IPS DF 6.9 (cell line): ENCODE measurements at places on chromosomes 3 and 15.

- H3K36me3 ChIP-seq, result no peaks in the 10 kb centered on the region
- H3K4me1 ChIP-seq, result no peaks in the 10 kb centered on the region
- H3K4me3 ChIP-seq, result no peak overlapping the region
- no peaks in the 10 kb centered on the region for H3K27me3 ChIP-seq
- DNase-seq, result no peak
Measured at GRCh38 chr15:101464999-101465669, 24.4 kb downstream of the PCSK6 start.

GRCh38 chr15:89760303-89761008 is 9.4 kb upstream of the MESP1 start:
- H3K27me3 ChIP-seq, result no peaks in the 10 kb centered on the region
- no peak for DNase-seq
- no peak overlapping the region for H3K27ac ChIP-seq

DNA sequence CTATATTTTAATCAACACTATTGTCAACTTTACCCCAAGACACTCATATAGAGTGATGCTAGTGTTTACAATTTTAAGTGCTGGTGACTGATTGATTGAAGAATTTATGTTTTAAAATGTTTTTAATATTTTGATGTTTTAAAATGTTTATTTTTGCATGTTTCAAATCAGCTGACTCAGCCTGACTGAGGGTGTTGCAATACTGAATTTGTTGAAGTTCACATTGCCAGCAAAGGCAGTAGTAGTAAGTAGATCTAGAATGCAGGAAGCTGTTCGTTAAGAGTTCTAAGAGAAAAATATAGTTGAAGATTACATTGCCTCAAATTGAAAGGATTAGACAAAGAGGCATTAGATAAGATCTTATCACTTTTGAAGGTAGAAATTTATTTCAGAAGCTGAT is 977.6 kb downstream of the IGSF11 start:
- no peaks in the 10 kb centered on the region for H3K4me1 ChIP-seq
- H3K36me3 ChIP-seq, result no peaks in the 10 kb centered on the region
- no peak for DNase-seq

DNA sequence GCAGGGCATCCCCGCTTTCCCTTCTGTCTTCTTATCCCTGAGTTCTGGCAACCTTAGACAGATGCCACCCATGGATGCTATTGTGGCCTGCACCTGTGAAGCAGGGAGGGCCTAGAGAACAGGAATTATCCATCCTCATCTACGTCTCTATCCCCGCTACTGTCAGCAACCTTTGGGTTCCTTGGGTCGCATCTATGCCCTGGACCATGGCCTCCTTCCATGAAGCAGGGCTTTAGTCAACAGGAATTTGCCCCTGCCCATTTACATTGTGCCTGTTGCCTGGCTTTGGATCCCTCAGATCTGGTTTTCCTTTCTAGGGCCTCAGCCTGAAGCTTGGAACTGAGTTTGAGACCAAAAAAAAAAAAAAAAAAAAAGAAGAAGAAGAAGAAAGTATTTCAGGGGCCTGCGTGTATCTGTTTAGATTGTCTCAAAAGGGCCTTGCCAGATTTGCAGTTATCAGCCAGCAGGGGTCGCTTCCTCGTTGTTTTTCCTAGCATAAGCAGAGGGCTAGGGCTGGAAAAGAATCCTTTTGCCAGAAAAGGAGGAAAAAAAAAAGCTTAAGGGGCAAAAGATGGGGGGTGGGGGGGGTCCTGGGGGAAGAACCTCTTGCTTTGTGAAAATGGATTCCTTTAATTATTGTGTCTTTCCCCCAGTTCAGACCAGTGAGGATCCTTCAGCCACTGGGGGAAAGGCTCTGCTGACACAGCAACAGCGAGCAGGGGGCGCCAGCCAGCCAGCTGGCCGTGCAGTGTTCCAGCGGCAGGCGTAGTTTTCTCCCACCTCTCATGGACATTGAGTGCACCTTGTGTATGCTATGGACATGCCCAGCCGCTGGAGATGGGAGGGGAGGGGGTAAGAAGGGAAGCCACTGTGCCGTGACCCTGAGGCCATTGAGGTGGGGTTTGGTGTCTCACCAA is 65.7 kb upstream of the ALDH1L1 start:
- H3K27ac ChIP-seq, result no peak overlapping the region
- no peak for DNase-seq
- no peaks in the 10 kb centered on the region for H3K4me1 ChIP-seq
- H3K4me3 ChIP-seq, result no peak overlapping the region
- H3K27me3 ChIP-seq, result no peaks in the 10 kb centered on the region

DNA sequence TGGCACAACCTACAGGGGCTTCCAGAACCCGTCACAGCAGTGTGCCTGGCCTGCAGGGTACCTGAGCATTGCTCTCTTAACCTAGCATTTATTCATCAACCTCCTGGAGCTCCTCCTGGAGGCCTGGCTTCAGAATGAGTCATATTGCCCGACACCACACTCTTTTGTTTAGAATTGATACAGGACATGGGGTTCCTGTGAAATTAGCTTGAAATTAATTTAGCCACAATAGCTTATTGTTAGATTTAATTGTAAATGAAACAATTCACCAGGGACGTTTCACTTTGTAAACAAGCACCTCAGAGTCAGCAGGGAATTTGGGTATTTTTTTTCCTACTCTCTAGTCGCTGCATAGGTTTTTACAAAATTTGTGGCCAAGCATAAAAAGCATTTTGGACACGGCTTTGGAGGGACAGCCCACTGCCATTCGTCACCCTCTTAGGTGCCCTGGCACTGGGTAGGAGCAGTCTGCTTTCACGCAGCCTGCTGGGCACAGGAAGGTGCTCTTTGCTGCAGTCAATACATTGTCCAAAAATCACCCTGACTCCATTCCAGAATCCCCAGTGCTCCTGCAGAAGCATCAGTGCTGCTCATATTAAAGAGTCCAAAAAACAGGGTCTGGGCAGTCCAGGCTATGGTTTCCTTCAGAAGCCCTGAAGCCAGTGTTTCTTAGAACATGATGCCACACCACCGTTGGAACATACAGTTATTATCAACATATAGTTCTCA is 60.8 kb upstream of the MEF2A start:
- no peaks in the 10 kb centered on the region for H3K36me3 ChIP-seq
- H3K27ac ChIP-seq, result no peak overlapping the region
- no peak overlapping the region for H3K4me3 ChIP-seq
- no peak for DNase-seq

DNA sequence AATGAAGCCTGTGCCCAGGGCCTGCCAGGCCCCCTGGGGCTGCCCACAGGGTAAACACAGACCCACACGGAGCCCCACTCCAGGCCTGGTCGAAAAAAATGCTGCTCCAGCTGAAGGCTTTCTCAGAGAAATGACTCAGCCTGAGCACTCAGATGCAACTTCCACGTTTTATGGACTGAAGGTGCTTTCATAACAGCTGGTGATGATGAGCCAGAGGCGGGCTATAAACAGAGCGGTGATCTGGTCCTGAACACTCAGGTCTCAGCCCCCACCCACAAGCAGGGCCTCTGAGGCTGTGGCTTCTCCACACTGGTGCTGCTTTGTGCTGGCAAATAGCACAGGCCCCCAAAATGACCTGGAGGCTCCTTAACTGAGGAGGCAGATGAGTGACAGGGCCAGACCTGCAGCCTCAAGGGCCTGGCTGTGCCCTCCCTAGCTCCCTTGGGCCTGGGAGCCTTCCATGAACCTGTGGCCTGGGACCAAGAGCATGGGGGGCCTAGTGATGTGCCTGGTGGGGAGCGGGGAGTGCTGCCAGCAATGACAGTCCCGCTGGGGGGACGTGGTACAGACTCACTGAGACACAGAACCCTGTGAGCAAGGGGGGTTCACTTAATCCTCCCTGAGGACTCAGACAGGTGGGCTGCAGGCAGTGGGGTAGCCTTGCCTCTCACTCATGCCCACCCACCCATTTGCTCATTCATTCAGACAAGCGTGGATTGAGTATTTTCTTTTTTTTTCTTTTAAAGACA is 23.0 kb upstream of the FURIN start:
- H3K4me3 ChIP-seq, result no peak overlapping the region
- no peaks in the 10 kb centered on the region for H3K36me3 ChIP-seq
- no peak overlapping the region for H3K27ac ChIP-seq
- DNase-seq, result no peak
- no peaks in the 10 kb centered on the region for H3K27me3 ChIP-seq

DNA sequence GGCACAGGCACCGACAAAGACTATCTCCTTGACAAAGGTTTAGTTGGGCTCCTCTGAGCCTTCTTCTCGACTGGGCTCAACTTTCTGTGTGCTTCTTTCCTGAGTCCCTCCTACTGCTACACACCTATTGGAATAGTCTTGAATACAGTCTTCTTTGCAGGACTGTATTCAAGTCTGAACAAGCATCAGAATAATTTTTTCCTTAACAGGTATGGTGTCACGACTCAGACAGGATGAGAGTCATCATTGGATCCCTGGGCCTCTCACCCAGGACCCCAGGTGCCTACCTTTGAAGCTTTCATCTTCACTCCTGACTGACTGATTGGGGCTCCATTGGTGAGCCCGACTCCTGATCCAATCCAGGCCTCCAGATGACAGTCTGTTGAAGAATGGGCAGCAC is 66.3 kb downstream of the CRYGS start:
- H3K27ac ChIP-seq, result no peak overlapping the region
- no peak for DNase-seq
- H3K27me3 ChIP-seq, result no peaks in the 10 kb centered on the region
- H3K4me3 ChIP-seq, result no peak overlapping the region
- H3K36me3 ChIP-seq, result no peaks in the 10 kb centered on the region

- H3K27ac ChIP-seq, result no peak overlapping the region
- H3K4me3 ChIP-seq, result no peak overlapping the region
- no peaks in the 10 kb centered on the region for H3K36me3 ChIP-seq
- DNase-seq, result no peak
- H3K4me1 ChIP-seq, result no peaks in the 10 kb centered on the region
Measured at GRCh38 chr3:195356151-195357086, 85.5 kb upstream of the XXYLT1 start.

DNA sequence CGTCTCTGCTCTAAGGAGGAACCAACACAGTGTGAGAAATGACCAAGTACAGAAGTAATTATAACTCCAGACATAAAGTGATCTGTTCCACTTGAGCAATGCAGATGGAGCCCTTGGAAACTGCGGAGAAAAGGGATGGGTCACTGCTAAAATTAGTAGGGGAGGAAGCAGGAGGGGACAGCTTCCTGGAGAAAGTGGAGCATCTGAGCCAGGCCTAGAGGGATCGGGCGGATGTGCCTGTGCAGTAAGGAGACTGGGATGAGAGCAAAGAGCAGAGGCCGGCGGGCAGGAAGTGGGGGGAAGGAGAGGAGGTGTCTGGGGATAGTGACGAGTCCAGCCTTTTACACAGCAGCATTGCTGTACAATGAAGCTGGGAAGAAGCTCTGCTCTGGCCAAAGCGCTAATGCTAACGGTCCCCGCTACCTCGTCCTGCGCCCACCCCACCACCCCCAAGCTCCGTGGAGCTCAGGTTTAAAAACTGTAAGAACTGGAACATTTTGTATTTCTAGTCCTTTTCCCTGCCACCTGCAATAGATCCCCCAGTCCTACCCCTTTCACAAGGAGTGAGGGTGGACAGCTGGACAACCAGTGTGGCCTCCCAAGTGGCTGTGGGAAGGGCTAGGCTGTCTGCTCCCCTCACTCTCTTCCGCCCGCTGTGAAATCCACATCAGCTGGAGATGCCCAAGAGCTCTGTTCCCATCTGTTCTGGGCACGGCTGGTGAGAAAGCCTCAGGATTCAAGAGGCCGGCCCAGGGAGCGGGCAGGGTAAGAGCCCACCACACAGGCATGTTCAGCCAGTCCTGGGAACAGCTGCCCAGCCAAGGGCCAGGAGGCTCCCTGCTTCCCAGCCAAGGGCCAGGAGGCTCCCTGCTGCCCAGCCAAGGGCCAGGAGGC is 53.0 kb upstream of the HES1 start:
- H3K36me3 ChIP-seq, result no peaks in the 10 kb centered on the region
- H3K4me3 ChIP-seq, result no peak overlapping the region
- no peaks in the 10 kb centered on the region for H3K27me3 ChIP-seq
- H3K4me1 ChIP-seq, result peaks cover 4% of the 10 kb centered on the region
- no peak overlapping the region for H3K27ac ChIP-seq
- DNase-seq, result no peak

GRCh38 chr3:35383719-35384555 is 255.4 kb upstream of the ARPP21 start:
- H3K4me1 ChIP-seq, result no peaks in the 10 kb centered on the region
- H3K27me3 ChIP-seq, result no peaks in the 10 kb centered on the region
- H3K27ac ChIP-seq, result no peak overlapping the region
- no peak for DNase-seq

DNA sequence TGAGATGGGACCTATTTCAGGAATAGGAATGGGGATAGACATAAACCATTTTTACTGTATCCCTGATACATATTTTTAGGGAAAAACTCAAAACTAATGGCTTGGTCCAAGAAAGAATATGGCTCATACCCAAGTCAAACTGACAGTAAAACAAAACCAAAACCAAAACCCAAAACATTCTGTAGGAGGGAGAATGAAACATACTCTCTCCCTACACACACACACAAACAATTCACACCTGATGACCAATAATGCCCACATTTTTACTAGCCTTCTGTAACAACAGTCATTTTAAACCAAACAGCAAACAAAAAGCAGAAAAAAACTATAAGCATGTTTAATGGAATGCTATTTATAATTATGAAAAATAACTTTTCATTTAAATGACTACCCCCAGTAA is 74.9 kb downstream of the NBEAL2 start:
- no peak overlapping the region for H3K4me3 ChIP-seq
- no peak for DNase-seq
- no peaks in the 10 kb centered on the region for H3K27me3 ChIP-seq

DNA sequence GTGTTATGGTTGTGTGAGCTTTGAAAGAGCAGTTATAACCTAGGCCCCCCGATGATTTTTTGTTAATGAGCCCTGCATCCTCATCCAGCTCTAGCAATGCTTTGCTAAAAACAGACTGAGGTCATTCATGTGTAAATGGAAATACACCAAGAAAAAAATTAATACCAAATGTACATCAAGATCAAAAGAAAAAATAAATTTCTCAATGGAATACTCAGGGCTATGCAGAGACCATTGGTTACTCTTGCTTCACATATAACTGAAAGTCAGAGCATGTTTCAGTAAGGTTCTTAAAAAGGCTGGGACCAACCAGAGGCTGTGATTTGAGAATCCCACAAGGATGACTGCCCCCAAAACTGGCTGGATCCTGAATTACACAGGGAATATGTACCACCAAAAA is 48.0 kb downstream of the ARHGAP31 start:
- no peak overlapping the region for H3K27ac ChIP-seq
- no peaks in the 10 kb centered on the region for H3K36me3 ChIP-seq
- no peak for DNase-seq
- no peaks in the 10 kb centered on the region; the same call in 1 of the 2 replicates for H3K27me3 ChIP-seq

GRCh38 chr15:63576441-63576840 is 20.7 kb upstream of the FBXL22 start:
- H3K36me3 ChIP-seq, result no peaks in the 10 kb centered on the region
- H3K27ac ChIP-seq, result no peak overlapping the region
- H3K4me1 ChIP-seq, result no peaks in the 10 kb centered on the region
- no peaks in the 10 kb centered on the region for H3K27me3 ChIP-seq
- no peak overlapping the region for H3K4me3 ChIP-seq

- no peak overlapping the region for H3K4me3 ChIP-seq
- DNase-seq, result no peak
- peaks cover 14% of the 10 kb centered on the region; the same call in 1 of the 2 replicates for H3K27me3 ChIP-seq
- 0 out of 2 replicates have a peak, but pooled peaks cover 1% of the 10 kb centered on the region for H3K4me1 ChIP-seq
- no peak overlapping the region for H3K27ac ChIP-seq
- no peaks in the 10 kb centered on the region for H3K36me3 ChIP-seq
Measured at GRCh38 chr3:45056608-45057301, 30.7 kb downstream of the CLEC3B start.
